ENCODE measurements at places on chromosomes 13 and 19.

- no peak for DNase-seq
Measured at GRCh38 chr13:83086948-83087347, 795.3 kb downstream of the SLITRK1 start.

DNA sequence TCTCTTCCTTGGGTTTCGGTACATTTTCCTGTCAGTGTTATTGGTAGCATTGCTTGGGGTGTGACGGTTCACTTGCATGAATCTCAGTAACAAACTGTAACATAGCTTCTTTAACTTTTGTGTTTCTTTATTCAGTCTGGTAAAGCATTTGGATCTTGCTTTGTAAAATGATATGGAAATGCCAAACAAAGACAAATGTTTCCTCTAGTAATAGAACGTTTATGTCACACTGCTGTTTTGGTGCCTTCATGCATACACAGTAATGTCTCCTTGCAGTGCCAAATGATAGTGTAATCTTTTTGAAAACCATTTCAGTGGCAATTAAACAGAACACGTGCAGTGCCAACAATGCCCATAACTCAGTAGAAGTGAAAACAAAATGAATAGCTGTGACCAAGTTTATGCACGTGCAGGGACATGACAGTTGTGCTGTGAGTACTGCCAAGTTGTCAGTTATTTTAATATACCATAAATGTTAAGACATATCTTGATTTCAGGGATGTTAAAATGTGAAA lies 110.8 kb downstream of the RXFP2 start:
- DNase-seq, result no peak

- DNase-seq, result peak; percentile 74
Measured at GRCh38 chr19:4374498-4375163, 25.7 kb downstream of the SH3GL1 start.

DNA sequence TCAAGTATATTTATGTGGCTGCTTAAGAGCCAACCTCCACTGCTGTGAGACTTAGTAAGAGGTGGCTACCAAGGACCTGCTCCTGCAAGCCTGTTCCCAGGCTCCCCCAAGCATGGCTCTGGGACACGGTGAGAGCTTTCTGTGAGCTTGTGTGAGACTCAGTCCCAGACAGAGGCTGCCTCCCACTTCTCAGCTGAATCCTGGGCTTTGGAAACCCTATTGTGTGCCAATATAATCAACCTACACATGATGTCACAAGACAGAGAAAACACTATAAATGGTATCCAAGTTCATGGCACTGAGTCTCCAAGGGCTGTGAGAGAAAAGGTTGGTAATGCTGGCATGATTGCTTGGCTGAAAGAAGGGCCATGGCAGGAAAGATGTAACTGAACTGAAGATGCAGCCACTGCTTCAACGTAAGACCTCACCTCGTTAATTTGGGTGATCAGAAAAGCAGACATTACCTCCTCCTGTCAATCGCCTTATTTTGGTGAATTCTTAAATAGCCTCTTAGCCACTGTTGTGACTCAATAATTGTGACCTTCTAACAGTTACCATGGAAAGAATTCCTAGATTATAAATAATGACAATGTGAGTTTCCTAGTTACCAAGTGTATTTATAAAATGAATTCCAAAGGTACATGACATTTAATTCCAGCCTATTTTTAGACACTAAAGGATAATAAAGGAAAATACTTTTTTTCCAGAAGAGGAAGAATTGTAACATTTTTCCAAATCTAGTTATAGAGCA lies 332.0 kb downstream of the IRS2 start:
- no peak for DNase-seq

DNA sequence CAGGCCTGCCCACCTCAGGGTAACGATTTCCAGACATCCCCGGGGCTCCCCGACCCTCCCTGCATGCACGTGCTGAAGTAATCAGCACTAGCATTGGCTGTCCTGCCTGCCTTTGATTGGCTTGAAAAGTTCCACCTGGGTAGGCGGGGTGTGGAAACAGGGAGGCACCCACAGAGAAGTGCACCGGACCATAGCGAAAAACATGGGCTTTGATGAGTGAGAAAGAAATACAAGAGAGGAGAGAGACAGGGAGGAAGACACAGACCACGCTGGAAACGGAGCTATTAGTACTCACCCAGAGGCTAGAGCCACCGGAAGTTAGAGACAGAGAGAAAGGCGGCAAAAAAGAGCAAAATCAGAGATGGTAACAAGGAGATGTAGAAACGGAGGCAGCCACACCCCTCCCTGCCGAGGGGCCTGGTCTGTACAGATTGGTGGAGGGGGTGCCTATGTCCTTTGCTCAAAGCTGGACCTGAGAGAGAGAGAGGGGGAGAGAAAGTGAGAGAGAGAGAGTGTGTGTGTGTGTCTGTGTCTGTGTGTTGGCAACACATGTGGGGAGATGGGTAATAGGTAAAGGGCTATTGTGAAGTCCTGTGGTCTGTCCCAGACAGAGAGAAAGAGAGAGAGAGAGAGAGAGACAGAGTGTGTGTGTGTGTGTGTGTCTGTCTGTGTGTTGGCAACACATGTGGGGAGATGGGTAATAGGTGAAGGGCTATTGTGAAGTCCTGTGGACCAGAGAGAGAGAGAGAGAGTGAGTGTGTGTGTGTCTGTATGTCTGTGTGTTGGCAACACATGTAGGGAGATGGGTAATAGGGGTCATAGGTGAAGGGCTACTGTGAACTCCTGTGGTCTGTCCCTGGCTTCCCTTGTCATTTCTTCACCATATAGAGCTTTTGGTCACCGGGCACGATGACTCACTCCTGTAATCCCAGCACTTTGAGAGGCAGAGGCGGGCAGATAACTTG lies 2.9 kb downstream of the CGB3 start:
- DNase-seq, result peak; percentile 21

DNA sequence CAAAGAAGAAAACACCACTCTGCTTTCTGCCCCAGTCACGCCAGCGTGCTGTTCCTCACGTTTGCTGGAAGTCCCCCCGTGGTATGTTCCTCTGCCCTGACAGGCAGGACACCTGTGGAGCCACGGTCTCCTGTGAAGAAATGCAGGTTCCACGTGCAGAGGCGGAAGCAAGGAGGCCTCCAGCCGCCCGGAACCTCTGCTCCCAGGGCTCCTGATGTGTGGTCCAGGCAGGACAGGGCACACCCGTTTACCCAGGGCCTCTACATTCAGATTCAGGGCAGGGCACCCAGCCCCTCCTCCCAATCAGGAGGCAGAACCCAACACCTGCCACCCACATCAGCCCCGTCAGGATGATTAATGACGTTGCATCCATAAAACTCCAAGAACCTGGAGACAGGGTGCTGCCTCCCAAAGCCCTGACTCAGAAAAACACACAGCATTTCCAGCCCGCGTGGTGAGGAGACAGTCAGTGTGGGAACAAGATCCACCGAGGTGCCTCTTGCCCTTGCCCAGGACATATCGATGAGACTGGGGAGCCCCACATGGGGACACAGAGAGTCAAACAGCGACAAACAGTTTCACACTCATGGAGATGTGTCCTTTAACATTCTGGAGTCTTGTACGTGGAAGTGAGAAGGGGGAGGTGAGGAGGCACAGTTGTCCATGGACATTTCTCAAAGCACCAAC lies 76.2 kb downstream of the COL4A1 start:
- no peak for DNase-seq

DNA sequence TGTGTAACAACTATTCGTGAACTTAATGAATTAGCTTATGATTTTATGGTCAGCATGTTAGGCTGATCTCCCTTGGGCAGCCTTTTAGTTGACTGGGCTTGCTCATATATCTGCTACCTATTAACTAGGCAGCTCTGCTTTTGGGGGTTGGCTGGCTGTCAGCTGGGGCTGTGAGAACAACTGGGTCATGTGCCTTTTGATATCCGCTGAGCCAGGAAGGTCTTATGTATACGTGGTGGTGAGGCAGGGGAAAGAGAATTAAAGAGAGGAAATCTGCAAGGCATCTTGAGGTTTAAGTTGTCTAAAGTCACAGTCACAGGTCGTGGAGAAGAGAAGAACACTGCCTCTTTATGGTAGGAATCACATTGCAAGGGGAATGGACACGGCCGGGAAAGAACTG lies 206.9 kb downstream of the LMO7 start:
- DNase-seq, result no peak

DNA sequence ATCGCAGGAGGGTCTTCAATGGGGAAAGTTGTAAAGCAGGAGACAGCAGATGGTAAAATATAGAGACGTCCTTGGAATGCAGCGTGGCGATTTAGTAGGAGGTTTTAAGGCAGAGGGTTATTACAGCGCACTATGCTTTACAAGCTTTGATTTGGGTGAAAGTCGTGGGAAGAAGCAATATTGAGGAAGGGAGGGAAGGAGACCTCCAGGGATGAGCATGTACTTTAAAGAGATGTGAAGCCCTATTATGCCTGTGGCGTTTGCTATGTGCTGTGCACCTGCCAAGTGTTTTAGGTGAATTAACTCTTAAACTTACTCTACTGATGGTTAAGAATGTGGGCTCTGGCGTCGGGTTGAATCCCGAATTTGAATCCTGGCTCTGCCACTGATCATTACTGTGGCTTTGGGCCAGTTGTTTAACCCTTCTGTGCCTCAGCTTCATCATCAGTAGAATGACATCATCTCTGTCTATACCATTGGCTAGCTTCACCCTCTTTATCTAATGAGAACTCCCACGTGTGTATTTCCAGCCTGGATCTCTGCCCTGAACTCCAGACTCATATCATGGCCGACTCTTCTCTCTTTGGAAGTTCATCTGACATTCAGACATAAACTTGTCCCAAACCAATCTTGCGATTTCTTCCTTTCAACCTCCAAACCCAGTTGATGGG lies 583 bp downstream of the CCDC61 start:
- no peak for DNase-seq

DNA sequence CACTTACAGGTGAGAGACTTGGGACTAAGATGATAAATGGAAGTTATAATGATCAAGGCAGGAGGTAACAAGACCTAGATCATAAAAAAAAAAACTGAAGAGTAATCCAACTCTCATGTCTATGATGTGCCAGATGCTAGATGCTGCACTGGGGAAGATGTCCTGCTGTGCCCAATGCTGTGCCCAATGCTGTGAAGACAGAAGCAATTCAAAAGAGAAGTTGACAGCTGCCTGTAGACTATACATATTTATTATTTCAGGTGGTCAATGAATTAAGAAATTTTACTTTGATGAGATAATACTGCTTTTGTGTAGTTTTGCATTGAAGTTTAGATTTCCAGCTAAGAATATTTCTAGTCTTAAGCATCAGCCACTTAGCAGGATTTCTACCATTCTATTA lies 21.5 kb downstream of the VWA8 start:
- no peak for DNase-seq

- DNase-seq, result no peak
Measured at GRCh38 chr19:35909684-35910035, 1.6 kb upstream of the TYROBP start.

GRCh38 chr13:97316390-97316789 lies 94.3 kb downstream of the MBNL2 start:
- DNase-seq, result no peak

GRCh38 chr19:35542209-35542608 lies 3.2 kb upstream of the TMEM147 start:
- DNase-seq, result no peak

- DNase-seq, result no peak
Measured at GRCh38 chr19:30540761-30541160, 168.6 kb downstream of the ZNF536 start.

DNA sequence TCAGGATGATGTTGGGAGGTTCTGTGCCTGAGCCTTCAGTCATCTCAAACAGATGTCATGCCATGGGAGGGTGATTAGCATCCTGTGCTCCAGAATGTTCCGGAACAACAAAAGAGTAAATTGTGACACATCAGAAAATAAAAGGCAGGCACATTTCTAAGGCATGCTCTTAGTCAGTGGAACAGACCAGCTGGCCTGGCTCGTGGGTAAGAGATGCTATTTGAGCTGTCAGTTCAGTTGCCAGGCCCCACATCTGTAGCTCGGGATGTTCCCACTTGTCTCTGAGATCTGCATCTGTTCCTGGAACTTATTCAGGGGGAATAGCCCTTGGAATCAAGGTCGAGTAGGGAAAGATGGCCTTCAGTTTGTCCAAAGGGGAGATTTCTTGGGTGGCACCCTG lies 26.0 kb downstream of the OLFM4 start:
- DNase-seq, result no peak

DNA sequence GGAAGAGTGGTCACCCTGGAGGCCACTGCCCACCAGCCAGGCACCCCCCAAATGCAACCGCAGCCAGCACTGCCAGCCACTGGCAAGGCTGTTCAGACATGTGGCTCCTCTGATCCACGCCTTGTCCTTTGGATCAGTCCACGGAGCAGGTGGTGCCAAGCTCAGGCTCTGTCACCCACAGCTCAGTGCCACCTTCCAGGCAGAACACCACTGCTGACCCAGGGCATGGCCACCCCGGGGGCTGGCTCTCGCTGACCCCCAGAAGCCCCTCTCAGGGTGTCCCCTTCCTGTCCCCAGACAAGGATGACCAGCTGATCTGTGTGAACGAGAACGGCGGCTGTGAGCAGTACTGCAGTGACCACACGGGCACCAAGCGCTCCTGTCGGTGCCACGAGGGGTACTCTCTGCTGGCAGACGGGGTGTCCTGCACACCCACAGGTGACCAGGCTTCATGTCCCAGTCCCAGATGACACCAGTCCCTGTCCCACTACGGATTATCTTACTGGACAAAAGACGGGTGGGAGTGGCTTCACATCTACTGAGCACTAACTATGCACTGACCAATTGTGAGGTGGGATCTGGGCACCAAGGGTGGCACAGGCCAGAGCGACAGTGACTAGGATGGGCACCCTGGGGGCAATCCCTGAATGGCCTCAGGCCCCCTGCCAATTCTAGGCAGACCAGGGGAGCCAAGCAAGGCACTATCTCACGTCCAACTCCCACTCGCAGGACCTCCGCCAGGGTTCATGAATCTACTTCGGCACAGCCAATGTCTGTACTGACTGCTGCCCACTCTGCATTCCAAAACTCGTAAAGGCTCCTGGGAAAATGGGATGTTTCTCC lies 7.0 kb upstream of the F10 start:
- DNase-seq, result no peak

- DNase-seq, result no peak
Measured at GRCh38 chr19:56299688-56300087, 15.0 kb downstream of the ZSCAN5A start.

GRCh38 chr19:2469102-2469914 lies 6.6 kb upstream of the GADD45B start:
- DNase-seq, result peak; percentile 69

- DNase-seq, result peak; percentile 12
Measured at GRCh38 chr13:73715114-73715910, 418.9 kb downstream of the KLF12 start.

DNA sequence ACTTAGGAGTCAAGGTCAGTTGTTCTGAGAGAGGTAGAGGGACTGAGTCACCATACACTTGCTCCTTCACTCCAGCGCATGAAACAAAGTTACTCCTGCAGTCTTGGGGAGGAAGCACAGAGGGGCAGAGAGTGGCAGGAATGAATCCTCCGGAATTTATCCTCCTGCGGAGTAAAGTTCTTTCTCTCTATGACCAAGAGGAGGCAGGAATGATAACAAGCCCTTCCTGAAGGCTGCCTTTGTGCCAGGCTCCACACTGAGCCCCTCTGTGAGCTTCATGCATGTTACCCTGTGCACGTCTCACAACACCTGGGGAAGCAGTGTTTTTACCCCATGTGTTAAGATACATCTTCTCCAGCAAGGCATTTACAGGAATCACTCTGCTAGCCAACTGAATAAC lies 458.4 kb downstream of the KLF12 start:
- DNase-seq, result no peak

Measured in mammary epithelial cell (primary cell).